ENCODE measurements at places on chromosomes 7 and 10. TPM values are rescaled to one million over a fixed set of nuclear protein-coding genes. Genes with fewer than 3 reads are reported as not detected.

DNA sequence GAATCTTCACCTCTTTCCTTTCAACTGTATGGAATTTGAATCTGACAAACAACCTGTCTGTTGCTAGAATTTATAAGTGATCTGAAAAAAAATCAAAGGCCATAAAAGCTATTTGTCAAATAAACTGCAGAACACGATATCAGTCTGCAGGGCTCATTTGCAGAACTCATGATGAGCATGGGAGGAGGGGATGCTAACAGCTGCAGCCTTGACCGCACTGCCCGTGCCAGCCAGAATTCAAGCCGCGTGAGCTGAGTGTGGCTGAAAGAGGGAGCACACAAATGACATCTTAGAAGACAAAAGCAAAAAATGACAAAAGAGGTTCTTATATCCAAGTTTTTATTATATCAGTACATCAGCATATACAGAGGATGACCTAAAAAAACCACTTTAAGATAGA, 15.7 kb downstream of the LRRTM3 start:
- H3K27me3 ChIP-seq: no peaks in the 10 kb centered on the region
- H3K4me1 ChIP-seq: peaks cover 21% of the 10 kb centered on the region
- DNase-seq: no peak
- H3K4me3 ChIP-seq: no peak overlapping the region
- H3K36me3 ChIP-seq: peaks cover 5% of the 10 kb centered on the region
- H3K27ac ChIP-seq: no peak overlapping the region

DNA sequence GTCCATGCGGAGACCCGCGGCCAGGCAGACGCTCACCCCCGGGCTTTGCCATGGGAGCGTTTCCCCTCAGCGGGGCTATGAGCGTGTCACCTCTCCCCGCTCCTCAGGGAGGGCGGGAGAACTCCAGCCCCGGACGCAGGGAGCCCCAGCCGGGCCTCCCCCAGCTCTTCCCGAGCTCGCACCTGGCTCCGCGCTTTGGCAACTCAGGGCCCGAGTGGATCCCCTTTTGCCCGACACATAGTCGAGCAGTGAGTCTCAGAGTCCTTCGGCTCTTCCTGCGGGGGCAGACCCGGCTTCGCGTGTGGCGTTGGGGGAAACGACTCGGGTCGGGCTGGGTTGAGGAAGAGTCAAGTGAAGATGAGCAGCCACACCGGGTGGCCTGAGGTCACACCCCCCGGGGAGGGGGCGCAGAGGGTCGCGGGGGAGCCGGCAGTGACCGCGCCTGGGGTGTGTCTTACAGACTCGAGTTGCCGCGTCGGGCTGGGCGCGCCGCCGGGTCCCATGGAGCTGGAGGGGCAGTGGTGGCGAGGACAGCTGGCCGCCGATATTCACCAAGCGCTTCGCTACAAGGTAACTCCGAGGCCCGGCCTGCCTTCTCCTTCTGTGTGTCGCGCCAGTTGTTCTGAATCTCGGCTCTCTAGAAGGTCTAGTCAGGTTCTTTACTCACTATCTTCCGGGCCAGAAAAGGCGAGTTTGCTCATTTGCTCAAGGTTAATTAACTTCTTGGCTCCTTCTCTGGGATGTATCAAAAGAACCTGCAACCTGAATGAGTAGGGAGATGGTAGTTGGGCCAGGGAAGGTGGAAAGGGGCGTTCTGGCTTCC, 721 bp downstream of the CCNJ start:
- DNase-seq: peak; percentile 49
- no peaks in the 10 kb centered on the region for H3K27me3 ChIP-seq
- peaks cover 38% of the 10 kb centered on the region for H3K4me1 ChIP-seq
- peak overlapping the region; percentile 98 for H3K27ac ChIP-seq
- H3K4me3 ChIP-seq: peak overlapping the region; percentile 96

DNA sequence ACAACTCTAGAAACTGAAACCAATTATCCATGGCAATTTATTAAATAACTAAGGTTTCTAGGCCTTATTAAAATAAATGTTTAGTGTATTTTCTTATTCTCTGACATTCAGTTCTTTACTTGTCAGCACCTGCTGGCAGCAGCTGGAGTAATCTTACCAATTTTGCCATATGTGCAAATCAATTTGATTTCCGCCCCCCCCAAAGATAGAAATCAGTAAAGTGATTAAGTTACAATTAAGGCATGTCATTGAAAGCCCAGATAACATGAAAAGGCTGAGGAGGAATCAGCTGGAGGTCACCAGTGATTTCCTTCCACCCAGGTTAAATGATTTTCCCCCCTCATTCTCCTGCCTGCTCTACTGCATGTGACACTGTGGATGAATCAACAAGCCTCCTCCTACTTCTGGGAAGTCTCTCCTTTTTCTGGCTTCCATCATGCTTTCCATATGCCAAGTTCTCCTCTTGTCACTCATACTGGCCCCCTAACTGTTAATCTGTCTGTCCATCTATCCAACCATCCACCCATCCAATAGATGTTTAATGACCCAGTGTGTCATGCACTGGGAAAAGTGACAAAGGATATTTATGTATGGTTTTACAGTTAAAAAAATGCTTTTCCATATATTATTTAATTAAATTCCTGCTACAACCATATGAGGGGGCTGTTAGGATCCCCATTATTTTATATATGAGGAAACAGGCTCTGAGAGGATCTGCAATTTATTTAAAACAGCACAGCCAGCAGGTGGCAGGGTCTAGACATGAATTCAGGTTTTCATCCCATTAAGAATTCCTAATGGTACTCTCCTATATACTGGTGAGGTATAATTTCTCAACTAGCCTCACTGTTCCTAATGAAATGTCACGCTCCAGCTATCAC, 116.5 kb downstream of the ATXN7L1 start:
- no peaks in the 10 kb centered on the region for H3K27me3 ChIP-seq
- H3K4me1 ChIP-seq: peaks cover 3% of the 10 kb centered on the region
- H3K27ac ChIP-seq: no peak overlapping the region
- no peak overlapping the region for H3K4me3 ChIP-seq

DNA sequence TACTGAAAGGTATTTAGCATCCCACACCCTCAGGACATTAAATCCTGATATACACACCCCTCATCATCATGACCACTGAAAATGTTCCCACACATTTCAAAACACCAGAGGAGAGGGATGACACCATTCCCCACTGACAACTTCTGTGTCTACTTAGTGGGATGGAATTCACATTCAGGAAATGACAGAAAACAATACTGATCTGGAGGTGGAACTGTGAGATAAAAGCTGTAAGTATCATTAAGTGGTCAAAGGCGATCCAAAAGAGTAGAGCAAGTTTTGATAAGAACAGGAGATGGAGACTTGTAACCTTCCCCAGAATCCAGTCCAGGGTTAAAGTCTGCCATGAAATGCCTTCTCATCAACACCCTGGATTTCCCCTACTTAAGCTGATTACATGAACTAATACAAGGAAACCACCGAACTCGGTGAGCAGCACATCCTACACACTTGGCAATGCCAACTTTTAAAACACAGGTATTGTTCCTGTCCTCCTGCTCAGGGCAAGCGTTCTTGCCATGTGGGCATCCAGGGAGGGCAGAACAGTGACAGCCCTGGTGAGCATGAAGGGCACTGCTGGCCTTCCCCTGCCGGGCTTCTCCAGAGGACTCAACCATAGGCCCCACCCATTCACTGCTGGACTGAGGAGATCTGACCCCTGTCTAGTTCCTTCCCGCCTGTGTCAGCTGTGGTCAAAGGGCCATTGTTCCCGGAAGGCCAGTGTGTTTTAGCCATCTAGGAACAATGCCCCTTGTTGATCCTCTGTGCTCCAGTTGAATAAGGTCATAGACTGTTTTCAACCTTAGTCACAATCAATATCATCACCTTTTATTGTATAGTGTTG, 85.0 kb downstream of the SGMS1 start:
- peak; percentile 25 for DNase-seq
- peak overlapping the region; percentile 16 for H3K27ac ChIP-seq
- no peaks in the 10 kb centered on the region for H3K27me3 ChIP-seq

MMD2 gene
- total RNA-seq: not detected

CPED1 gene
- total RNA-seq: 4.3 TPM

H2BK1 gene
- not detected for total RNA-seq

PDIA4 gene
- total RNA-seq: 154 TPM
